ENCODE measurements at places on chromosomes 2 and 18.
A peak's percentile ranks its signal among the peaks of the same experiment; 100 is the strongest.

GRCh38 chr2:166671801-166672200, 177.8 kb upstream of the SCN7A start:
- no peak for DNase-seq

DNA sequence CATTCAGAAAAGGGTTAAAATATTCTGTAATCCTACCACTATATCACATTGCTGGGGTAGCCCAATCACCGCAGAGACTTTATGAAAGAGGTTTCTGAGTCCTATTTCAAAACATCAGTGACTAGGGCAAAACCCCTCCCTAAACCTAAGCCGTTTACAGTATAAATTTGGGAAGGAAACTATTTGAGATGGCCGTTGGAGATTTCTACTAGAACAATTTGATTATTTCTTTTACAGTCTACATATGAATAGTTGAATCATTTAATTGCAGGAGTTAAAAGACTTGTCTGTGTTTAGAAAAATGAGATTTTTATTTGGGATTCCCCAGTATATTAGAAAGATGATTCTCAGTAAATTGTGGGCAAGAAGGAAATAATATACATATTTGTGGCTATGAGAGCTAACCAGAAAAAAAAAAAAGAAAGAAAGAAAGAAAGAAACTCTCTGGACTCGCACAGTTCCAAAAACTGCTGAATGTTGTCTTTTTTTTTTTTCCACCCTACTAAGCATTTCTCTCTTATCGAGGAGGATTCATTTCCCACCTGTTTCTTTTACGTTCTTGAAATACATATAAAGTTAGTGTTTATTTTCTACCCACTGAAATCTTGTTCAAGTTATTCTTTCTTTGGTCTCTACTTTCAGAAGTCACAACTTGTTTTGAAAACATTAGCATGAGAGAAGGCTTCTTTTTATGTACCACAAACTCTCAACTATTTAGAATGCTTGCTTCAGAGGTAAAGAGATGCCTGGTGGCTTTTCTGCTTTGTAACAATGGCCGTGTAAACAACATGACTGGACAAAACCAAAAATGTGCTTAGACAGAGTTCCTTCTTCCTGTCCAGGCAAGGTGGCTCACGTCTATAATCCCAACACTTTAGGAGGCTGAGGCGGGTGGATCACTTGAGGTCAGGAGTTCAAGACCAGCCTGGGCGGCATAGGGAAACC, 65.9 kb downstream of the BCL2 start:
- DNase-seq = peak; percentile 25

DNA sequence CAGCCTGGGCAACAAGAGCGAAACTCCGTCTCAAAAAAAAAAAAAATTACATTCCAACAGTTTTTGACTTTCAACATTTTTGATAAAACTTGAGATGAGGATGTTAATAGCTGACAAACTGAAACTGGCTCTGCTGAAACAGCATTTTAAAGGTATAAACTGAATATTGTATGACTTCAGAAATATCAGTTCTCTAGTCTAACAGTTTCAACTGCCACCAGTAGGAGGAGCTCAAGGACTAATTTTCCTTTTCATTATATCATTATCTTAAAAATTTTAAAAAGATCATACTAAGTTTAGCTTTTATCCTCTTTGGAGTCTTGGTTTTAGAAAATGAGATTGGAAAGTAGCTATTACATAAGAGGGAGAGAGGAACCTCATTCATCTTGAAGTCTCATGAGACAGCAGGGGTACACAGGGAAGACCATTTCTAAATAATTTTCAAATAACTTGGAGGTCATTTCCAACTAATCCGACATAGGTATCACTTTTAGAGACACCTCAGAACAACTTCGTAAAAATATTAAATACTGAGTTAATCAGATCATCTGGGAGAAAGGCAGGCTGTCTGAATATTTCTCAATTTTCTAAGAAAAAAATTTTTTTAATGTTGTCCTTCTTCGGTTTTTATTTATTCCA, 37.6 kb upstream of the MCM6 start:
- DNase-seq = no peak

DNA sequence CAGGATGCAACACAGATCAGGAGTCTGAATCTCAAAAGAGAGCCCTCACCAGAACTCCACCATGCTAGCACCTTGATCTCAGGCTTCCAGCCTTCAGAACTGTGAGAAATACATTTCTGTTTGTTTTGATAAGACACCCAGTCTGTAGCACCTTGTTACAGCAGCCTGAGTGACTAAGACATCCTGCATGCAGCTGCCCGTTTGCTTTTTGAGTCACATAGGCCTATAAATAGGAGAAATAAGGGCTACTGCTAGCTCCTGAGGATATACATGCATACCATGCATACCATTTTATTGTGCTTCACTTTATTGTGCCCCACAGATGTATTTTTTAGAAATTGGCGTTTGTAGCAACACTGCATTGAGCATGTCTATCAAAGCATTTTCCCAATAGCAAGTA, 337.8 kb downstream of the CDH2 start:
- peak; percentile 73 for DNase-seq

DNA sequence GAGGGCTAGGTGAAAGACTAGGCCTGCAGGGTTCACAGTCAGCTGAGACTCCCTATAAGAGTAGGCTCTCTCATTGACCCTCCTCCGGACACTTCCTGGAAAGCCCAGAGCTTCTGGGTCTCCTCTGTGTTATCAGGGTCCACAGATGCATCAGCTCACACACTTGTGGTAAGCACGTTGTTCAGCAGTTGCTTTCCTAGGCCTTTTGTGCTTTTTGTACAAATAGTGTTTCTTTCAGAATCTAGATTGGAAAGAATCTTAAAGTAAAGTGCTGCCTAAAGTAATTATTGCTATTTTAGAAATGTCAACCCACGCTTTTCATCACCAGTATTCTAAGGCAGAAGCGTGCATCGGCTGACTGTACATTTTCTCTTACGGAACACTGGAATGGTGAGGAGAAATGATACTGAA, 15.5 kb downstream of the SLC9A2 start:
- no peak for DNase-seq

DNA sequence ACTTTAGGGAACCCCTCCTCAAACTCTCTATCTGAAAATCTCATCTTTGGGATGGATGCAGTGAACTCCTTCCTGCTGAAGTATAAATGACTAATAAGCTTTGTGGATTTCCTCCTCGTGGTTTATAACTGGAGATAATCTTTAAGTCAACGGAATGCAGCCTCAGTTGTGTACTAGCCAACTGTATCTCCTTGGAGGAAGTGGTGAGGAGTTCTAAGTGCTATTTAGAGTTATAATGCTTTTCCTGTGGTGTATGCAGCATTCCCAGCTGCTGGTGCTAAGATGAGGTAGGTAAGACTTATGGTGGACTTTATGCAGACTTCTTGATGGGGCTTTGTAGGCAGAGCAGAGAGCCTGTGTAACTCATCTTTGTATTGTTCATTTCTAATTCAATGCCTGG, 90.9 kb downstream of the LYPD6B start:
- no peak for DNase-seq

DNA sequence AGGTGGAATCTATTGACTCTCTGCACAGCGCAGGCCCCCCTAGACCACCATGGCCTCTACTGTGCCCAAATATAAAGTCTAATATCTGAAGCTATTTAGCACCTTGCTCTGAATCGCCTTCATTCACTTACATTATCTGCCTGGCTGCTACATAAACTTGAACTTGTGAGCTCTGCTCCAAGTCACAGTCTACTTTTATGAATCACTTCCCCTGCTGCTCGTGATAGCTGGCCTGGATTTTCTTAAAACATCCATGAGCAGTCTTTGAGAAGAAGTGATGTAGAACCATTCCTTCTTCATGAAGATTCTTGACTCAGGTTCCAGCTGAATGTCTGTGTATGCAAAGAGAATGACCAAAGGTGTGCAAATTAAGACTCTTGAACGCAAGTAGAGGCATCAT, 359.5 kb downstream of the RND3 start:
- DNase-seq = no peak

DNA sequence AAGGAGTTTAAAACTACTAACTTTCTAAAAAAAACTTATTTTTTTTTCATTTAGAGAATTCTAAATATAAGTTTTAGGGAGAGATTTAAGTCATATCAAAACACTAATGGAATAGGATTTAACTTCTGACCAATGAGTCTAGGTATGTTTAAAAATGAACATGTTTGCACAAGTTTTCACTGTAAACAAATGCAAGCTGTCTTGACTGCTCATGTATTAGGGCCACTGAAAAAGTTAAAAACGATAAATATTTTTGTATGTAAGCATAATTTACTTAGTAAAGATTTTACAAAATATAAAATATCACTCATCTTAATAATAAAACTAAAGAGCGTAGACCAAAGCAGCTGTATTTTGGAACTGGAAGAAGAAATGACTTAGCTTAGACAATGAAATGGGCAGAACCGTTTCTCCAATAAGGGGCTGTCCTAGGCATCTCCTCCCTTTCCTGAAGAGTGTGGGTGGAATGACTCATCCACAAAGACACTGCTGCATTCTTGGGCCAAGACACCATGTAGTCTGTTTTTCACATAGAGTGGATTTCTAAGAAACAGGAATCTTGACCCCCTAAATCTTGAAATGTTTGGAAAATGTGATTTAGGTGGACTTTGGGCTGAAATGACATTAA, 118.8 kb downstream of the MEP1B start:
- DNase-seq = no peak

- DNase-seq = peak; percentile 58
Measured at GRCh38 chr2:177419274-177419673, 26.7 kb downstream of the AGPS start.

- DNase-seq = no peak
Measured at GRCh38 chr18:57475903-57476302, 40.7 kb downstream of the ONECUT2 start.

- no peak for DNase-seq
Measured at GRCh38 chr2:1662606-1663180, 81.6 kb downstream of the PXDN start.

DNA sequence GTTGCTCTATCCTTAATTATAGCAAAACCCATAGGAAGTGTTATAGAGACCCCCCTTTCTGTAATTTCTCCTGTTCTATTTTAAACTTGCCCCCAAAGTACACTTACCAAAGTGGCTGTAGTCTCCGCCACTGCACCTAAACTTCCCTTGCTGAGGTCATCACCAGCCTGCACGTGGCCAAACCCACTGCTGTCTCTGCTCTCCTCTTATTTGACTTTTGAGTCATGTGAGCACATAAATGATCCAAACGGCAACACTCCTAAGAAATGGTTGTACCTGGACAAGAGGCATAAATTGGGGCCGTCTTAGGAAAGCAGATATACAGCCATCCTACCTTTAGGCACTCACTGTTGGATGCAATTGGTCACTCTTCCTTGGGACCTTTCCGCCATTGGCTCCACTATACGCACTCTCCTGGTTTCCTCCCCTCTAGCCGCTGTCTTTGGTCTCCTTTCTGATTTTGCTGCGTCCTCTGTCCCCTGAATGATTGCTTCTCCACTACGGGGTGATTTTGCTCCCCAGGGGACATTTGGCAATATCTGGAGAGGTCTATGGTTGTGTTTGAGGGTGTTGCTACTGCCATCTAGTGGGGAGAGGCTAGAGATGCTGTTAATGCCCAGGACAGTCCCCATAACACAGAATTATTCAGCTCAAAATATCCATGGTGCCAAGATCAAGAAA, 19.2 kb upstream of the IL36G start:
- peak; percentile 18 for DNase-seq

DNA sequence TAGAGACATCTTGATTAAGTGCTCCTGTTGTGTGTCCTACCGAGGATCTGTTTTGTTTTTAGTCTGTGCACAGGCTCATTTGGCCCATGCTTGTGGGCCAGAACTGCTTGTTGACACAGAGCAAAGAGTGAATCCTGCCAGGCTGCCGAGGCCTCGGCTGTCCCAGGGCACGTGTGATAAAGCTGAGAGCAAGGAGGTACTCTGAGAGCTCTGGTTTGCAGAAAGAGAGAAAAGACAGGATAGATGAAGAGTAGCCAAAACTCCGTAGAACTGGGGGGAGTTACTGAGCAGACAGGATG, 175.1 kb downstream of the FAM210A start:
- no peak for DNase-seq

DNA sequence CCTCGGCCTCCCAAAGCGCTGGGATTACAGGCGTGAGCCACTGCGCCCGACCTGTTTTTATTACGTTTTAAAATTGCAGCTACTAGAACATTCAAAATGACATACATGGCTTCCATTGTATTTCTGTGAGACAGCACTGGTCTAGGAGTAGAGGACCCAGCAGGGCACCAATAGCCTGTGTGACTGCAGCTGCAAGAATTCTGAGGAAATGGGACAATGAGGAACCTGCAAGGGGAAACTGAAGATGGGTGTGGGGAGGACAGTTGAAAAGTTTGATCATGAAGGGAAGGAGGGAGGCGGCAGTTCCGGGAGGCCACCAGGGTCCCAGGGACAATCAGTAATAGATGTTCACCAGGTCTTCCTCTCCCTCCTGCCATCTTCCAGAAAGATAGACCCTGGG, 13.9 kb upstream of the DNPEP start:
- no peak for DNase-seq

- no peak for DNase-seq
Measured at GRCh38 chr2:22020091-22020742, 896.4 kb downstream of the TDRD15 start.

DNA sequence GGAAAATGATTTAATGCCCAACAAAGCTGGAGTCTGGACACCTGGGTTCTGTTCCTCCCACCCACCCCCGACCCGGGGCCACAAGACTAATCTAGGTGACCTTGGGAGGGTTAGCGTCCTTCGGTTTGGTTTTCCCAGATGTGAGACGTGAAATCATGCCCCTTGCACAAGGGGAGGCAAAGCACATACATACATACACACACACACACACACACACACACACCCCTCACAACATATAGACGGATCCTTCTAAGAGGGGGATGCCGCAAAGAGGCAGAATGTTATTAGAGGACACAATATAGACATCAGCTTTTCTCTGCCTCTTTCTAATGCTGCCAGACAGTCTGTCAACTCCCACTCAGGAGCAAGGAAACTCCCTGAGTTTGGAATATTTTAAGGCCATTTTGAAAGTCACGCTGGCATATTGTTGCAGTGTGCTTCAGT, 616 bp upstream of the RBMS1 start:
- DNase-seq = no peak

DNA sequence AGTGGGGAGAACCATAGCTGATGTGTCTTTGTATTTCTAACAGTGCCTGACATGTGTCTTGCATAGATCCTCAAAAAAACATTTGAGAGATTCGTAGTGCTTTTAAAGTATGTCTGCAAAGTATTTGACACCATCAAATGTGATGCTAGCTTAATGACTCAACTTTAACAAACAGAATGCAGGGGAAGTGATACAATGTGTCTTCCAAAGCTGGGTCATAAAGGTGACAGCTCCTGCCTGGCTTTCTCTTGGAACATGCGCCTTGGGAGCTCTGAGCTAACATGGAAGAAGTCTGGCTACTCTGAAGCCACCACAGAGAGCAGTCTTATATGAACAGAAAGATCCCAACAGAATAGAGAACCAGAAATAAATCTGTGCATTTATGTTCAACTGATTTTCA, 78.2 kb downstream of the C1D start:
- no peak for DNase-seq

- peak; percentile 34 for DNase-seq
Measured at GRCh38 chr2:67510745-67511144, 113.6 kb downstream of the ETAA1 start.

- DNase-seq = peak; percentile 99
Measured at GRCh38 chr2:204452464-204453023, 92.7 kb upstream of the PARD3B start.
